Stimulated activated CD8-positive, alpha-beta memory T cell treated with anti-CD3 and anti-CD28 coated beads, Interleukin-2, amount 100 ng/mL, for 1 hour (primary cell): ENCODE measurements at places on chromosomes 5 and 9.

DNA sequence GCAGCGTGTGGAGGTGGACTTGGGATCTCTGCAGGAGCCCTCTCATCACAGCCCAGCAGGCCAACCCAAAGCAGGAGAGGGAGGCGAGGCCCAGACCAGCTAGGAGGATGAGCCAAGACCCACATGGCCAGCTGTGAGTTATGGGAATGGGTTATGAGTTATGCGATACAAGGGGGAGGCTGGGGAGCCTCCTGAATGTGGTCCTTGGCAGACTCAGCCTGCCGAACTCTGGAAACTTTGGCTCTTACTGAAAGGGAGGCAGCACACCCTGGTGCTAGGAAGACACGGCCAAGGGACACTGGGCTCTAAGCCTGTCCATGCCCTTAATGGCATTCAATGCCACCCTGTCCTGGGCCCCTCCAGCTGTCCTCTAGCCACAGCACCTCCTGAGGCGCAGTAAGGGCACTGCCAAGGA, 7.7 kb upstream of the VAV2 start:
- no peak for DNase-seq

DNA sequence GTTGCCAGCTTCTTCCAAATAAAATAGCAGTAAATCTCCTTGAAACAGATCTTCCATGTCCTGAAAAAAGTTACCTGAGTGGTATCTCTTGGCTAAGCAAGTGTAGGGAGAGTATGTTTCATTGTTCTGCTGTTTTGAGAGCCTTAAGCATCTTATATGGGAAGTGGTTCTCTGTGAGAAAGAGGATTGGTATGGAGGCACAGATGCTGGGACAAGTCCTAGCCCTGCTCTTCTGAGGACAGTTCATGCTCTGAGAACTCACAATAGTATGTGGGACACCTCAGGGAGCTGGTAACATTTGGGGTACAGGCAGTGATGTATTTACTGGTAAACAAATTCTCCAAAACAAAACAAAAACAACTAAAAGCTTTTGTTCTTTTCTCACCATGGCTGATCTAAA, 2.0 kb downstream of the PPP3R2 start:
- no peak for DNase-seq

DNA sequence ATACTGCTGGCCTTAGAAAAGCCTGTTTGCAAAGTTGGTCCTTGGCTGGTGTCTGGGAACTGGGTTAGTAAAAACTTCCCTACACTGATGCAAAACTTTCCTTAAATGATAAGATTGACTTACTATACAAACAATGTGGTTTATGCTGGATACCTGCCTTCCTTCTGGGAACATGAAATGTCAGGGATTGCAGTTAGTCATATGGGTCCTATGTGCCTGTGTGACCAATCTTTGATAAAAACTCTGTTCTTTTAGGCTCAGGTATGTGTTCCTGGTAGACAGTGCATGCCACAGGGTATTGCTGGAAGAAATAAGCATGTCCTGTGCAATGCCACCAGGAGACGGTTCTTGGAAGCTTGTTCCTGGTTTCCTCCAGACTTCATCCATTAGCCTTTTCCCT, 173.3 kb downstream of the RMI1 start:
- no peak for DNase-seq

- no peak for DNase-seq
Observed at GRCh38 chr5:110049816-110050215, 360.1 kb downstream of the MAN2A1 start.

GRCh38 chr5:107372723-107373450, 297.9 kb downstream of the EFNA5 start:
- no peak for DNase-seq

GRCh38 chr5:11815916-11816315, 88.3 kb downstream of the CTNND2 start:
- DNase-seq: no peak

DNA sequence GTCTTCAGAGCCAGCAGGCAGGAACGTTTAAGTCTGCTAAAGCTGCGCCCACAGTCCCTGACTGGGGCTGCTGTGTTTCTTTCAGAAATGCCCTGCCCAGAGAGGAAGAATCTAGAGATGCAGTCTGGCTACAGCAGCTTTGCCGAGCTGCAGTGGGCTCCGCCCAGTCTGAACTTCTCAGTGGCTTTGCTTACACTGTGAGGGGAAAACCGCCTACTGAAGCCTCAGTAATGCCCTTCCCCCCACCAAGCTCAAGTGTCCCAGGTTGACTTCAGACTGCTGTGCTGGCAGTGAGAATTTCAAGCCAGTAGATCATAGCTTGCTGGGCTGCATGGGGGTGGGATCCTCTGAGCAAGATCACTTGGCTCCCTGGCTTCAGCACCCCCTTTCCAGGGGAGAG, 78.4 kb downstream of the SREK1 start:
- no peak for DNase-seq

DNA sequence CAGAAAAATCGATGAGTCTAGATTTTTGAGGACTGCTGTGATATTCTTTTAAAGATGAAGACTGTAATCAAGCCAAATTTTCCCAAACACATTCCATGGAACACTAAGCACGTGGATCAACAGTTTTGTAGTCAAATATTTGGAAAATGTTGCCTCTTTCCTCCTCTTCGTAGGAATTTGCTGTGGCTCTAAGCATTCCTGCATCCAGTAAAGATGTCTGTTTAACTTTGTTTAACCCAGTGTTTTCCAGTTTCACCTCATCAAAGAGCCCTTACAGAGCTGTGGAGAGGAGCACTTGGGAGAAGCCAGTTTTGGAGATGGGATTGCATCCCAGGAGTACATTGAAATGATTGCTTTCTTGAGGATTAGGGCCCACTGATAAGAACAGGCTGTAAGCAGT, 58.9 kb downstream of the INSYN2B start:
- no peak for DNase-seq

DNA sequence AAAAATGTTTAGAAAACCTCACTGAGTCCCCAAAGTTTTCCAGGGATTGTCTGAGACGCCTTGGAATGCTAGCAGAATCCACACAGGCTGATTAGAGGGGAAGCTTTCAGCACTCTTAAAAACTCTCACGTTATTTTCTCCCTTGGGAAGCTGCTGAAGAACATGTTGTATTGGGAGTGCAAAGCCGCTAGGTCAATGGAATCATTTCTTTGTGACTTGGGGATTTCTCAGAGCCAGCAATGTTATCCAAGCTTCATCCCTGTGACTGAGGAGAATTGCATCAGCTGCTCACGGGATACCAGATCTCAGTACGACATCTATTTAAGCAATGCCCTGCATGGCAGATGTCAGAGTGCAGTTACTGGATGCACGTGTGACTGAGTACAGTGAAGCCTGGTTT, 426.4 kb upstream of the MPDZ start:
- DNase-seq: no peak

- DNase-seq: no peak
Observed at GRCh38 chr5:180075703-180076102, 4.1 kb upstream of the RNF130 start.

- DNase-seq: no peak
Observed at GRCh38 chr9:88889386-88889785, 101.9 kb upstream of the S1PR3 start.

GRCh38 chr5:134122530-134122929, 8.0 kb downstream of the TCF7 start:
- no peak for DNase-seq

GRCh38 chr9:129384491-129385210, 206.6 kb upstream of the IER5L start:
- no peak for DNase-seq

GRCh38 chr9:109249615-109250014, 71.2 kb downstream of the EPB41L4B start:
- no peak for DNase-seq

DNA sequence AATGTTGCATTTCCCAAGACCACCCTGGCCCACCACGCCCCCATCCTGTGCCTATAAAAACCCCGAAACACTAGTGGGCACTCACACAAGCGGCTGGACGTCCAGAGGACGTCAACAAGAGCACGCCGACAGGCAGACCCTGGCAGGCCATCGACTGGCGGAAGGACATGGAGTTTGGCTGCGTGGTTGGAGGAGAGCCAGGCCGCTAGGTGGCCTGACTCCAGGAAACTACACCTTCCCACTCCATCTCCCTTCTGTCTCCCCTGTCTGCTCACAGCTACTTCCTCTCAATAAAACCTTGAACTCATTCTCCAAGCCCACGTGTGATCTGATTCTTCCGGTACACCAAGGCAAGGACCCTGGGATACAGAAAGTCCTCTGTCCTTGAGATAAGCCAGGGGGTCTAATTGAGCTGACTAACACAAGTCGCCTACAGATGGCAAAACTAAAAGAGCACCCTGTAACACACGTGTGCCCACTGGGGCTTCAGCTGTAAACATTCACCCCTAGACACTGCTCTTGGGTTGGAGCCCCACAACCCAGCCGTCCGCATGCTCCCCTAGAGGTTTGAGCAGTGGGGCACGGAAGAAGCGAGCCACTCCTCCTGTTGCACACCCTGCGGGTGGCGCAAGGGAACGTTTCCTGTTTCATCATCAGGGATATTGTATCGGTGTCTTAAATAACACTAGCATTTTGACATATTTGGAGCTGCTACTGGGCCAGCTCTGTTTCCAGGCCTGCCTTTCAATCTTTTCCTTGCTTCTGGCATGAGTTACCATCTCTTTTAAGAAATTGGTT, 54.5 kb upstream of the TAF11L2 start:
- DNase-seq: no peak

GRCh38 chr9:135338546-135338945, 141.0 kb upstream of the PPP1R26 start:
- no peak for DNase-seq

DNA sequence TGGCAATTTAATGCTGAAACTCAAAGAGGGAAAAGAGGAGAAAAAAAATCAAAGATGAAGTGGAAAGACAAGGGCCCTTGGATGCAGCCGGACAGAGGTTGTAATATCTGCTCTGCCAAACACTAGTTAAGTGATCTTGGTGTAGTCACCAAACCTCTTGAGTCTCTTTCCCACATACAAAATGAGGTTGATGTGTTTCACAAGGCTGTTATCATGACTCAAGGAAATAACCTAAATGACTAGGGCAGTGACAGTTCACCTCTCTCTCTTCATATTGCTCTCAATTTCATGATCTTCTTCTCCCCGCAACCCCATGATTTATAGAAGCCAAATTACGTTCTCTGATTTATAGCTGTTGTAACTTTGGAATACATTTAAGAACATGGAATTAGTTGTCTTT, 44.9 kb downstream of the PIK3R1 start:
- DNase-seq: no peak

DNA sequence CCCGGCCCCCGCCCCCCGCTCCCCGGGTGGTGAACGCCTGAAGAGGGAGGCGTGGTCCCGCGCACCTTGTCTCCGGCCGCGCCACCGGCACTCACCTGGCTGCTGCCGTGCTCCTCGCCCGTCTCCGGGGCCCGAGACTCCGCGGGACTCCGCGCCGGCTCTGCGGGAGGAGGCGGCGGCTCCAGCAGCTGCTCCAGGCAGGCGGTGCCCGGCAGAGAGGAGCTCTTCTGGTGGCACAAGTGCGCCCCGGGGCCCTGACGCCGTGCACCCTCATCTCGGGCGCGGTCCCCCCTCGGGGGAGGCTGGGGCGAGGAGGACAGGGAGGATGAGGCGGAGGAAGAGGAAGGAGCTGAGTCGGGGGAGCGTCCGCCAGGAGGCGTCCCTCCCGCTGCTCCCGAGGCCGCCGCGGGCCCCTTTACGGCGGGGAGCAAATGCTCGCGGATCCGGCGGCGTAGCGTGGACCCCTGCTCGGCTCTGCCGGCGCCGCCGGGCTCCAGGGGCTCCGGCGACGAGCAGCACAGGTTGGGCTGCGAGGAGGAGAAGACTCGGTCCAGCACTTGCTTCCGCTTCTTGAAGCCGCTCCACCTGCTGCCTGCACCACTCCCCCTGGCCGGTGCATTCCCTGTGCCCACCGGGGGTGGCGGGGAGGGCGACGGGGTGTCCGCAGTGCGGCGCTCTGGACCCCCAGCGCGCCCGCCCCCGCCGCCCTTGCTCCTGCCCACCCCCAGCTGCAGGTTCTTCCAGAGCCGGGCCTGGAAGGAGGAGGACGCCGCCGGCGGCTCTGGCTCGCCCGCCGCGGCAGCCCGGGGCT, 928 bp downstream of the MCTP1 start:
- no peak for DNase-seq

- DNase-seq: no peak
Observed at GRCh38 chr9:85178474-85178873, 508.9 kb downstream of the NTRK2 start.

DNA sequence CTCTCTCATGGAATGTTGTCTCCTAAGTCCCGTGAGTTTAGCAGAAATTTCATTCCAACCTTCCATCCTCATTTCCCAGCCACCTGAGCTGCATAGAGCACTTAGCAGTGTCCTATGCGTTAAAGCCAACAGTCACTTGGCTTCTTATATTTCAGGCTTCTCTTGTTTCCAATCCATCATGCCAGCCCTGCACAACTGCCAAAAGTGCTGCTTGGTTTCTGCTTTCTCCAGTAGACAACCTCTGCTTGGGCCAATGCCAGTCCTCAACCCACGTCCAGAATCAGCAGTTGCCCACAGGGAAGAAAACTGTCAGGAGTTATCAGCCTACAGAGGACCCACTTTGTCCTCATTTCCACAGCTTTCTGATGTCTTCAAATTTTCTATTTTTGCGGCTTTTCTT, 42.5 kb downstream of the KCNIP1 start:
- no peak for DNase-seq

GRCh38 chr9:110048976-110049698, 158.8 kb downstream of the C9orf152 start:
- no peak for DNase-seq

GRCh38 chr5:111116550-111116949, 24.4 kb downstream of the WDR36 start:
- DNase-seq: no peak

GRCh38 chr9:133787754-133788025, 49.5 kb upstream of the SARDH start:
- no peak for DNase-seq

GRCh38 chr9:6543204-6543603, 102.3 kb downstream of the GLDC start:
- no peak for DNase-seq

DNA sequence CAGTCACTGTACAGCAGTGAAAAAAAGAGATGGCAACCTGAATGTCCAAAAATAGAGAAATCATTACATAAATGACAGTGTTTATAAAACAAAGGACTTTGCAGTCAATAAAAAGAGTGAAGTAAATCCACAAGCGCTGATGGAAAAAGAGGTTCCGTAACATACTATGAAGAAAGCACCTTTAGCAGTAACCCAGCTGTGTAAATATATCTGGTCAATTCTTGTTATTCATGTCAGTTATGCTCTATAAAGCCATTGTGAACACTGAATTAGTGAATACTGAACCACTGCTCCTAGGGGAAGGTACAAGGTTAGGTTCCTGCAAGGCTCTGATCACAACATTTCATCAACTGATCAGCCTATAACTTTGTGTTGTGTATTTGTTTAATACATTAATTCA, 39.5 kb downstream of the CCNJL start:
- no peak for DNase-seq
